ENCODE measurements at places on chromosomes 5 and 9.

GRCh38 chr9:4276856-4277255, 23.0 kb downstream of the GLIS3 start:
- DNase-seq = no peak

GRCh38 chr5:173003360-173003759, 19.8 kb downstream of the ATP6V0E1 start:
- DNase-seq = no peak

- peak; percentile 70 for DNase-seq
These were observed 4.2 kb downstream of the NEK6 start for GRCh38 chr9:124261736-124262648.

DNA sequence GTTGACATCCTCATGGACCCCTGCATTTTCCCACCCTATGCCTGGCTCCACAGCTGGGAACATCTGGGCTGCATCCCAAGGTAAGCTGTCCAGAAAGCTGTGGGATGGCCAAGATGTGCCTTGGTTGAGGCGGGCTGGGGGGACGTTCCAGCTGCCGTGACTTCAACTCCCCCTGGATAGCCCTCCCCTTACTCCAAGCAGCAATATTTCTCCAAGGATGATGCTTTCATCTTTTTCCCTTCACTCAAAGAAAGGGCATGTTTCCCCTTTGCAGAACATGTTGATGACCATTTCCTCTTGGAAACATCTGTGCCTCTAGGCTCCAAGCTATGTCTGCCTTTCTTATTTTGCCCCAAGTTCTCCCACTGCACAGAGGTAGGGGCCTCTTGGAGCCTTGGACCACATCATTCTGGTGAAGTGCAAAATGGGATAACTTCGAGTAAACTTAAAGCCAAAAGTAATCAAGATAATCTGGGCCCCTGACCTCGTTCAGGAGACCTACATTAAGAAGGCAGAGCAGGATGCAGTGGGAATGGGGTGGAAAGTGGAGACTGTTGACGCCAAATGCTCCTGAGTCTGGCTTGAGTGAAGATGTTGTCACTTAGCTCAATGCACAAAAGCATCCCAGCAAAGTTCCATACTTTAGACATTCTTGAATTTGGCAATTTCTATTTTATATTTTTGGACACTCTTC, 175.2 kb downstream of the GAS1 start:
- DNase-seq = no peak

DNA sequence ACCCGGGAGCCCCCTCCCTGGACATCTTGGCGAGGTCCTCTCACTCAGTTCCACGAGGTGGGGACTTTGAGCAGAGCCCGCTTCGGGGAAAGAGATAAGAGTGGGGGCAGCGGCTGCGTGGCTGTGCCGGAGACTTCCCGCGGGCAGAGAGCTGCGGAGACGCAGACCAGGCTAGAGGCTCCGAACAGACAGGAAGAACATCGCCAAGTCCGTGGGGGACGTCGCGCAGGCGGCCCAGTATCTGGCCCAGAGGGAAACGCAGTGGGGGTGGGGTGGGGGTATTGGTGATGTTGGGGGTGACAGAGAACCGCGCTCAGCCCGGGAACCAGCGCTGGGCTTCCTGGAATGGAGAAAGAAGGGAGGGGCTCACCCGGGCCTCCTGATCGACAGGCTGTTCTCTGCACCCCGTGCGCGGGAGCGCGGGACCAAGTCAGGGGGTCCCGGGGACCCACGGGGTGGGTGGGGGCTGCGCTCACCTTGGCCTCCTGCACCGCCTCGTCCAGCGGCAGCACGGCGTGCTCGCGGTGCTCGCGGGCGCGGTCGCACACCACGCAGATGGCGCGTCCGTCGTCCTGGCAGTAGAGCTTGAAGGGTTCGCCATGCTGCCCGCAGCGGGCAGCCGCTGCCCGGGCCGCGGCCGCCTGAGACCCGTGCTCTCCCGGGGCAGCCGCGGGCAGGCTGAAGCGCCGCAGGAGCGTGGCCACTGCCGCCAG, 727 bp downstream of the TRIM7 start:
- no peak for DNase-seq

- no peak for DNase-seq
These were observed 17.8 kb upstream of the TRAF1 start for GRCh38 chr9:120944434-120944843.

DNA sequence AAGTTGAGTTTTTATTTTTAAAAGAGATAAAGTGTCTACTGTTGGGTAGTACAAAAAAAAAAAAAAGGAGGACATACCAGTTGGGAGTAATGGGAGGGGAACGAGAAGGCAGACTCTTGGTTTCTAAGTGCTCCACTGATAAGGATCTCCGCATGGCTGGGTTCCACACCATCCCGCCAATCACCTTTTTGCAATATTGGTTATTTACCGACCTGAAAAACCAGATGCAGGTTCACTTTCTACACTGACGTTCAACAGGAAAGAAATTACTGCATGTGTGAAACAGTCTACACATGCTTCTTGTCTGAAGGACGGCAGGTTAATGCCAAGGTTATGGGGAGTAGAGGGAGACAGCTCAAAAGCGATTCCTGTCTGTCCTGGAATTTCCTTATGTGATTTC, 75.5 kb downstream of the PTPN3 start:
- DNase-seq = no peak

GRCh38 chr5:6435356-6435755, 13.3 kb upstream of the UBE2QL1 start:
- DNase-seq = no peak
